Activated CD4-positive, alpha-beta T cell treated with anti-CD3 and anti-CD28 coated beads, Interleukin-2, amount 50 U/mL, for 24 hours (primary cell): ENCODE measurements at places on chromosomes 2 and 18.

DNA sequence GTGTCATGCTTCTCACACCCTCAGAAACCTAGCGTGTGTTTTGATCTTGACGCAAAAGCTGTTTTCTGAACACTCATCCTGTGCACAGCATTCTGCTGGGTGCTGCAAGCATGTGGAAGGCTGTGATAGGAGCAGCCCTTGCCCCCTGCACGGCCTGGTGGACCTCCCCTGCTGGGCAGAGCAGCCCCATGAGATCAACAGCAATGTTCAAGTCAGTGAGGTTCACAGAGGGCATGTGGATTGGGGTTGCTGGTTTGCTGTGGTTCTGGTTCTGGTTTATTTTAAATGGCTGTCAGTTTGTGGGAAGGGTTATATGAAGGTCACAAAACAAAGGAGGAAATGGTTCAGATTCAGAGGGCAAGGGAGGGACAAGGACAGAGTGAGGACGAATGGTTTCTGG is 71.3 kb downstream of the SOWAHC start:
- DNase-seq = no peak

DNA sequence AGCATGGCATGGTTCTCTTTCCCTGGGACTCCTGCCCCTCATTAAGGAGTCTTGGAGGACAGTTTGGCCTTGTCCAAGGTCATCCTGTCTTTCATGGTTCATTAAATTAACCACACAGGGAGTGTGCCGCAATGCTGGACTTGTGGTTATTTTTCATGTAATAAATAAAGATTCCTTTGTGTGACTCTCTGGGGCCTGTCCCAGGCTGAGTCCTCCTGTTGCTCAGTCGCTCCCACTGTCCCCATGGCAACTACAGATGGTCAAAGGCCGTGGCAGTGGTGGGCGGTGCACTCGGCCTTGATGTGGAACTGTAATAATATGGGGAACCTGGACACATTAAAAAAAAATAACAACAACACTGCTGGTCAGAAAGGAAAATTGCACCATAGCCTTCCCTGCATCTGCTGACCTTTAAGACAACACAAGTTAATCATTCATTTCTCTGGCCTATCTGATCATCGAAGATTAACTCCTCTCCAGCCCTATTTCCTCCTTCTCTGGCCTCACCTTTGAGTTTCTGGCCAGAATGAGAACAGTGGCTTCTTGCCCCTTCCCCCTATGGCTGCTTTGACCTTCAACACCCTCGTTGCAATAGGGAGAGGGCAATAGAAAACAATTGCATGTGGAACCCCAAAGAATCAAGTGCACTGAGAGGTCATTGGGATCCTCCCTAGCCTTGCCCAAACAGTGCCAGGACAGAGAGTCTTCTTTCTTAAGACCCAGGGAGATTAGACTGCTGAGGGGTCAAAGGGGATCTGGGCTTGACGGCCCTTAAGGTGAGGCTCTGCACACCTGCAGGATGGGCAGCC is 44.7 kb downstream of the PSD4 start:
- no peak for DNase-seq

GRCh38 chr2:23782126-23782525 is 144.8 kb downstream of the ATAD2B start:
- DNase-seq = no peak

DNA sequence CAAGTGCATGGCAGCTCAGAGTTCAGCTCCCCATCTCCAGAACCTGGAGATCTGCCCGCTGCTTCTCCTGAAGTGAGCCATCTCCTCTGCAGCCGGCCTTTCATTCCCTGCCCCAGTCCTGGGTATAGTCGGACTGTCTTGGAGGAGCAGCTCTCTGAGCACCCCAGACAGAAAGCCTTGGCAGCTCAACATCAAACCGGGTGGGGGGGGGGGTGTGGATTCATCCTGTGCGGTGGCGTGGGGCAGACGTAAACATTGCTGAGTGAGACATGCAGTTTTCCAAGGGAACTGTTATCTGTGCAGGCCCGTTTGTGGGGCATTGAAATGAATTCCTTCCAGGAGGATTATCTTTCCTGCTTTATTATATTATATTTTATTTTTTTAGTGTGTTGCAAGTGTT is 125.9 kb upstream of the MYCN start:
- DNase-seq = no peak

GRCh38 chr2:64777841-64778240 is 124.1 kb upstream of the SERTAD2 start:
- no peak for DNase-seq

DNA sequence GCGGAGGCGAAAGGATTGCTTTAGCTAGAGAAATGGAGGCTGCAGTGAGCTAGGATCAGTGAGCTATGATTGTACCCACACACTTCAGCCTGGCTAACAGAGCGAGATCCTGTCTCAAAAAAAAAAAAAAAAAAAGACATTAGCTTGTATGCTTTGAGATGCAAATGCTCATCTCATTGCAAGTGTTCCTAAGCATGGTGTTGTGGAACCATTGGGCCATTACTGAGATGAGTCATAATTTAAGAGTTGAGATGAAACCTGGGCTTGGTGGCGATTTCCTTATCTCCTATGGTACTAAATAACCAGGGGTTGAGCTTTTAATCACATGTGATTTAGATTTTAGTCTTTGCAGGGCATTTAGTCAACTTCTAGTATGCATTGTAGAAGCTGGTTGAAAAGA is 2.2 kb downstream of the PLEKHA3 start:
- DNase-seq = no peak
